Dorsolateral prefrontal cortex (tissue), 122 donors: ENCODE measurements at places on chromosomes 1 and 21. TPM values are rescaled to one million over a fixed set of nuclear protein-coding genes. Genes with fewer than 3 reads are reported as not detected.

GRCh38 chr1:39635205-39635870 is 4.1 kb downstream of the HEYL start:
- DNase-seq: no peak

The TAS1R1 gene
- not detected for total RNA-seq

The UTP25 gene
- total RNA-seq: 11.4 TPM

The DPT gene
- total RNA-seq: 0.38 TPM

DNA sequence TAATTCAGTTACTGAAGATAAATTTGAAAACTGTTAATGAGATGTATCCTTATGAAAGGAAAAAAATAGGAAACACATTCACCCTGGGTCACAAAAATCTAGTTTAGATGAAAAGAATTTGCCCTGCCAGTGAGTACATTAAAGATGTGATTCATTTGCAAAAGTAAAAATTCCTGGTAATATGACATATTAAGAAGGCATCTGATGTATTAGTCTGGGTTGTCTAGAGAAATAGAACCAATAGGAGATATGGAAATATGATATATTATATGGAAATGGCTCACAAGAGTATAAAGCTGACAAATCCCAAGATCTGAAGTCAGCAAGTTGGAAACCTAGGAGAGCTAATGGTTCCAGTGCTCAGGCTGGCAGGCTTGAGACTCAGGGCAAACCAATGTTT is 153.8 kb downstream of the MRPL39 start:
- DNase-seq: no peak

The NFASC gene
- total RNA-seq: 387 TPM
